ENCODE measurements at places on chromosomes 13 and 19. TPM values are rescaled to one million over a fixed set of nuclear protein-coding genes. Genes with fewer than 3 reads are reported as not detected.

Gene LRRC25
- 0.34 TPM for total RNA-seq

Gene SLC5A5
- total RNA-seq, result not detected

Gene MEIS3
- 21.4 TPM for total RNA-seq

Gene GJA3
- 21.3 TPM for total RNA-seq

Gene STOML3
- total RNA-seq, result not detected

Gene SBK2
- not detected for total RNA-seq

Gene POLRMT
- total RNA-seq, result 17.2 TPM

Gene PDE4C
- 2.9 TPM for total RNA-seq
